Right ventricle myocardium inferior (tissue), 1 donor: ENCODE measurements at places on chromosomes 7 and 10. TPM values are rescaled to one million over a fixed set of nuclear protein-coding genes. Genes with fewer than 3 reads are reported as not detected.

LRMDA gene
- 22.3 TPM for total RNA-seq

DEPP1 gene
- total RNA-seq, result 33.0 TPM

LIPN gene
- not detected for total RNA-seq

PNLIPRP2 gene
- total RNA-seq, result not detected

KLF14 gene
- 0.08 TPM for total RNA-seq

LIPM gene
- not detected for total RNA-seq

GRCh38 chr7:84379446-84379845 lies 184.9 kb upstream of the SEMA3A start:
- no peak for DNase-seq

- DNase-seq, result no peak
Measured at GRCh38 chr7:52727632-52728031, 307.8 kb upstream of the POM121L12 start.

DNA sequence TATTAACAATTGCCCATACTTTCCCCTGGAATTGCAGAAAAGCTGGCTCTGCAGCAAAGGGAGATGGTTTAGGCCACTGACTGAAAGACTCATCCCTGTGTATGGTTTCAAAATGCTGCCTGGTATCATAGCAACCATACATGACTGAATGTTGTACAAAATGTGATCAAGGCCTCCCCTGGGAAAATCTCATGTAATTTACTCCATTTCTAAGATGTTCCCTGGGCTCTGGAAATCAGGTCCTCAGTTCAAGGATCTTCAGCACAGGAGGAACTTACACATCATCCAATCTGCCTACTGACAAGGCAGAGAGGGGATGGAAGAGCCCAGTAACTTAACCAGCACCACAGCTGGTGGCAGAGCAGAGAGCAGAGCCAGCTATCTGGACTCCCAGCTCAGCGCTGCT lies 111.8 kb downstream of the JAZF1 start:
- DNase-seq, result no peak

GRCh38 chr10:113056030-113056429 lies 106.0 kb downstream of the TCF7L2 start:
- no peak for DNase-seq

GRCh38 chr7:156095908-156096539 lies 283.8 kb upstream of the SHH start:
- DNase-seq, result no peak

DNA sequence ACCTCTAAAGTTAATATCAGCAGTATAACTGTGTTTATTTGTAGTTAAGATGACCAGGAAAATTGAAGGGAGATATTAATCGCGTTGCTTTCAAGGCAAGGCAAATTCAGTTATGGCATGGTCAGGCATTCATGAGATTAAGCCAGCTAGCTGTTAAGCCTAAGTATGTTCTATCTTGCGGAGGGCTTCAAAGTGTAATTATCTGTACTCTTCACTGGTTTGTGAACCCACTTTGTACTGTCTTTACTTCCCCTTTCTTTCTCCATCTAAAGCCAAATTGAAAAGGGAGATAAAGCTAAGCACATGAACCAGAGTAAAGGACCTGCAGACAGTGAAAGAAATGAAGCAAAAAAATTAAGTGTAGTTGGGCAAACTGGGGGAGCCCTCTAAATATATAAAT lies 483.1 kb upstream of the NRP1 start:
- no peak for DNase-seq

DNA sequence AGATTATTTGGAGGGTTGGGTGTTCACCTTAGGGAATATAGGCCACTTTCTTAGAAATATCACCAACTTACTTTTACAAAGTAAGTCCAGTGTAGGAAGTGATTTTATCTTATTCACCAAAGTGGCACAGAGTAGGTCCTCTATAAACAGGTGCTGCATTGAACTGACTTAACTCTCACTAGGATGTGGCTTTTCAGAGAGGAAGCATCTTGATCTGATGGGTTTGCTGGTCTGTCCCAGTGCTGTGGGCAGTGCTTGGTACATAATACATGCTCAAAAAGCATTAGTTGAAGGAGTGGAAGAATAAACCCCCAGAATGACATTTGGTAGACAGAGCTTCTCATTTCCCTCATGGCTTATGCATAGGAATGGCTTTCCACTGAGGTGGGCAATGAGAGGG lies 334.7 kb downstream of the LRMDA start:
- no peak for DNase-seq

DNA sequence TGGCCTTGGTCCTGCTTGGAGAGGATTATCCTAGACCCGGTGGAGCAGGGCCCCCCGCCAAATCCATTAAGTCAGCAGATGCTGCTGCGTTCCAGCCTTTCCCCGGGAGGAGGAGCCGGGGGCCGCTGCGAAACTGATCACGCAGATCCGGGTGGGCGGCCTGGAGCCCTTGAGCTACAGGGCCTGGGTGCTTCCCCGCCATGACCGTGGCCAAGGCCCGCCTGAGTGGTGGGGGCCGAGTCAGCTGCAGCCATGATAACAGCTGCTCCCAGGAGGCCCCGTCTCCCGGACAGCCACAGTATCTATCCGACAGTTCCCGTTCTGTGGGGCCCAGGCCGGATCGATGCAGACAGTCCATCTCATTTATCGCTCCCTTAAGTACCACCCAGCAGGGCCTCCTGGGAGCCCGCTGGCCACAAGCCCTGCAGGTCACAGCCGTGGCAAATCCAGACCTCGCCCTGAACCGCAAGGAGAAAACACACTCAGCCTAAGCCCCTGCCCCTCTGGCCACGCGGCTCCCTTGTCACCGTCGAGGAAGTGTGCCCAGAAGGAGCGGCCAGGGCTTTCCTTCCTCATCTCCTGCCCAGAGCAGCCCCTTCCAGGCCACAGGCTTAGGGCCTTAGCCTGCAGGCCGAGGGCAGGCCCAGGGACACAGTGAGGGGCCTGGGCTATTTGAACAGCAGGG lies 34.4 kb upstream of the SLC29A4 start:
- peak; percentile 87 for DNase-seq

GRCh38 chr7:31850601-31851000 lies 163.6 kb downstream of the PPP1R17 start:
- DNase-seq, result no peak

GRCh38 chr7:28645866-28646265 lies 233.5 kb downstream of the CREB5 start:
- no peak for DNase-seq

DNA sequence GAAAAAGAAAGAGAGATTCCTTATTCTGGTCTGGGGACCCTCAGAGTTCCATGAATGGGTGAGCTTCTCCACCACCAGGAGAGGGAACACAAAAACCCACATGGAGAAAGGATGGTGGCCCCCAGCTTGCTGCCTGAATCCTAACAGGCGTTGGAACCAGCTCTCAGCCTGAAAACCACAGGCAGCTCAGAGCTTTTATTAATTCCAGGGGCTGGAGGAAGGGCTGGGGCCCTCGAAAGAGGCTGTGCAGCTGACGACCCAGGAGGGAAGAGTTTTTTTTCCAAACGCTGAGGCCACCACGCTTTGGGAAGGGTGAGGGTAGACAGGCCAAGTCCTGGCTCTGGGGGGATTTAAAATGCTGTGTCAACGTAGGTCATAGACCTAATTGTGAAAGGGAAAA lies 10.8 kb upstream of the ELN start:
- no peak for DNase-seq

- no peak for DNase-seq
Measured at GRCh38 chr10:73247509-73248258, 629 bp upstream of the DNAJC9 start.

- no peak for DNase-seq
Measured at GRCh38 chr7:85489498-85489897, 302.6 kb upstream of the SEMA3D start.
